ENCODE measurements at places on chromosomes 3 and 15.
A peak's percentile ranks its signal among the peaks of the same experiment; 100 is the strongest.

DNA sequence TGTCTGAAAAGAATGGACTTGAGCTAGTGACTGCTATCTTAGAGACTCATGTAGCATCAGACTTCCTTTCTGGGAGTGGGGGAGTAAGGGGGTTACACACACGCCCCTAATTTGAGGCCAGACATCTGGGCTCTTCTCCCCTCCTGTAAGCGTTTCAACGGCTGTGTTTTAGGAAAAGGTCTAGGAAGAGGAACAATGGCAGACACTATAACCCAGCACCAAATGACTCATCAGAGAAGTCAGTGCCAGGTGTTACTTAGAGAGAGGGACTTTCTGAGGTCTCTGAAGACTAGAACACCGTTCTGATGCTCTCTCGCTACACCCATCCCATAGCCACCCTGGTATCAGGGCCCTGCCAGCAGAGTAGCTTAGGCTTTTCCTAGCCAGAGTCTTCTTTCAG, 65.5 kb downstream of the SSUH2 start:
- DNase-seq, result no peak

DNA sequence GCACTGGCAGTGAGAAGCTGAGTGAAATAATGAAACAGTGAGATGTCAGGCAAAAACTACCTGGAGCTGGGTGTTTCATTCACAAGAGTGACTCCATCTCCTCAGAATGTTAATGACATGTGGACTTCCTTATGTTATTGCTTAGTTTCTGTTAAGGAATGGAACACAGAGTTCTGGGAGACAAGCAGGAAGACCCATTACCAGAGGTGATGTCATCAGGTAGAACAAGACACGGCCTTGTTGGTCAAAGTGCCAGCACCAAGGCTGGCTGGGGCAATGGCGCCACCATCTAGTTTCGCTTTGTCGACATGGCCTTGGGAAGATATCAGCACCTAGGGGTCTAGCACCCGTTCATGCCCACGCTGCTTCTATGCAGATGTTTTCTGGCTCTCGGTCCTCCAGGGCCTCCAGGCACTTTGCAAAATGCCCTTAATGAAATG, 252.2 kb downstream of the FAM43A start:
- DNase-seq, result no peak

DNA sequence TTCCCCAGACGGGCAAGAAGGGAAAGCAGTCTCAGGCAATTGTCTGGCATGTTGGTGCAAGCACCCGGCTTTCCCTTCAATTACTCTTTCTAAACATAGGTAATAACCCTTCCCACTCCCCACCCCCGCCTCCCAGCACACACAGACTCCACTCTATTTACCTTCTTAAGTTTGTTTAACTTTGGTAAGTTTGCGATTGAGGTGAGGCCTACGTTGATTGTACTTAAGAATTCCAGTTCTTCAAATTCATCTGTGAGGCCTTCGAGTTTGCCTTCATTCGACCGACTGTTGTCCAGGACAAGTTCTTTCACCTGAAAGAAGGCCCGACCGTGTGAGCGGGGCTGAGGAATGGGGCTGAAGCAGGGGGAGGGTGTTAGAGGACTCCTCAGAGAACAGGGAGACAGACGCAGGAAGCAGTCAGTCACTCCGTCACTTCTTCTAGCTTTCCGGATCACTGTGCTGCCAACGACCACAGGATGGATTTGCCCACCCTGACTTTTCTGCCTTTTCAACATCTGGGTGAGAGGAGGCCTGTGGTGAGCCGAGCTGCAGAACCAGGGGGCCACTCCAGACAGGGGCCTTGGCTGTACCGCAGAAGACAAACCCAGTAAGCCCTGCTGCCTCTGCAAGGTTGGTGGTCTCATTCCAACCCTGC, 33.0 kb downstream of the ANP32A start:
- DNase-seq, result no peak

DNA sequence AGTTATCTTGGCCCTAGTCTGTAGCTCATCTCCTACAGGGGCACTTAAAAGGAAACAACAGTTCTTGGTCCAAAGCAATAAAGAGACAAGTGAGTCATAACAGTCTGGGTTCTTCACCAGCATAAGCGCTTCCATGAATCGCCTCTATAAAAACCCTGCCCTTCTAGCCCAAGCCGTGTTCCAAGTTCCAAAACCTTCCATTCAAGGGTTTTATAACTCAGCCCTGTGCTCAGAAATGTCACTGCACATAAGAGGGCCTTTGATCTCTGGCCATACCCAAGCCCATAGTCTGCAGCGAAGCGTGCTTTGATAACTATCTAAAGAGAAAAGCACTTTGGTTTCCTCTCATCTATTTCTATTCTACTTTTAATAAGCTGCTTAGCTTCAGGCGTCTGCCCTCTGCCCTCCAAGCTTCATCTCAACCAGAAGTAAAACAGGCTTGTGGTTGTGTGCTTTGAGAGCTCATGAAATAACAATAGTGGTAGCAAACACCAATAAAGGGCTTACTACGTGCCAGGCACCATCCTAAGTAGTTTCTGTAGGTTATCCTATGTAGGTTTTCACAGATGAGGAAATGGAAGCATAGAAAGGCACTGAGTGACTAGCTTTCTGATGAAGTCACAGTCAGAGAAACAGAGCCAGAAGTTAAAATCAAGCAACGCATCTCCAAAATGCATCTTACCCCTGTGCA, 64.0 kb upstream of the AKAP13 start:
- no peak for DNase-seq

GRCh38 chr3:172102123-172102882, 62.9 kb downstream of the FNDC3B start:
- peak; percentile 12 for DNase-seq

GRCh38 chr3:179811321-179812095, 158.7 kb downstream of the USP13 start:
- DNase-seq, result no peak

DNA sequence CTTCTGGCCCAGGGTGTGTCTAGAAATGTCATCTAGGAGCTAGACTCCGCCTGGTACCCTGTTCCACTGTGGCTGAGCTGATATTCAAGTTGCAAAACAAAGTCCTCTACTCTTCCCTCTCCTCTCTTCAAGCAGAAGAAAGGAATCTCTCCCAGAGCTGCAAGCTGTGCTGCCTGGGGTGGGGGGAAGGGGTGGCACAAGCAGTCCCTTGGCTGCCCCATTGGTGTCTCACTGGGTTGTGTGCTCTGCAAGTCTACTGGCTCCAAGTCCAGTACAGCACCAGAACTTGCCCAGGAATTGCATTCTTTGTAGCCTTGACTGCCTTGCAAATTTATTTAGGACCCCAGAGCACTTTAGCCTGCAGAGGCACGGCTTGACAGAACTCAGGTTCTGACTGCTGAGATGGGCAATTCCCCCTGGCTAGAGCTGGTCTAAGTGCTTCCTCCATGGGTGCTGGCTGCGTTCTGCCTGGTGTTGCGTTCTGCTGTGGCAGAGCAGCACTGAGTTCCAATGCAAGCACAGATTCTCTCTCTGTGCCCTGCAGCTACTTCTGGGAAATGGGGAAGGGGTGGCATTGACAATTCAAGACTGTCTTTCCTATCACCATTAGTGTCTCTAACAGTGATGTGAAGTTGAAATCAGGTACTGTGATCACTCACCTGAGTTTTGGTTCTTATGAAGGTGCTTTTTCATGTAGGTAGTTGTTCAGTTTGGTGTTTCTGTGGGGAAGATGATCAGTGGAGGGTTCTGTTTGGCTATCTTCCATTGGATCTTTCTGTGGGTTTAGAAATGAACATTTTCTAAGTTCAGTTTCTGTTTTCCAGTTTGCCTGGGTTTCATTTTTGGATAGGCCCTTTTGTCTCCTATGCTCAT, 39.5 kb downstream of the OXSR1 start:
- DNase-seq, result no peak

DNA sequence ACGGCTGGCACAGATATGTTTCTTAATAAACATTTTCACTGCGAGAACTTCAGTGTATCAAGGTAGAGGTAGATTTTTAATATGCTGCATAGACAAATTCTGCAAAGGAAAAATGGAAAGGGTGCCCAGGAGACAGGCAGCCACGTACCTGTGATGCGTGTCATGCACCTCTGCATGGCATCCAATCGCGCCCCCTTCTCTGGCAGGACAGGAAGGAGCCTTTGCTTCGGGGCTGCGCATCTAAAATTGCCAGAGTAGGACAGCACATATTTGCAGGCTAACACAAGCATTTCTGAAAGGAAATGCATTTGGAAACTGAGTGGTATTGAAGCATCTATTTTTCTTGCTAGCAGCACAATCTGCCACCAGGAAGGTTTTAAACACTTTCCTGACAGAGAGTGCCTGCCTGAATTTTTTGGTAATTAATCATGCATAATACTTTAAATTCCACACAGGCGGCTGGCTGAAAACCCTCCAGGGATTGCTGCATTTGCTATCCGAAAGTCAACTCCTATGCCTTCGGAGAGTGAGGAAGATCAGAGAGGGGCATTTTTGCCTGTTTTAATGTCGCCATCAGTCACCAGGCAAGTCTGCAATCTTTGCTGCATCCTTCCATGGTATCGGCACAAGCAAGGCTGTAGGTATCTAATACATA, 165.1 kb upstream of the ATP10A start:
- DNase-seq, result no peak

DNA sequence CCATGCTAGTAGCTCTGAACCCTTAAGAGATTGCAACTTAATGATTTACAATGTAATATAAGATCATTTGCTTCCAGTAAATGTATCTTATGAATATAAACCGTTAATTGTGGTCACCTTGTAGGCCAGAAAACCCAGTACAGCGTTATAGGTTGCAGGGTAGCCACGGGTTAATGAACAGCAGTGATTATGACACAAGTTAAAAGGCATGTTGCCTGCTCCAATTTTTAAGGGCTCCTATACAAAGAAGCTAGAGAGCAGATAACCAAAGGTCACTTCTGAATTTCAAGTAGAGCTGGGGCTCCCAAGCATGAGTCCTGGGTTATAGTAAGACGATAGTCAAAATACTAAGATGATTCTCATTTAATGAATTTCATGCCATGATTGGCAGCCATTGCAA, 13.5 kb downstream of the GUCA1C start:
- DNase-seq, result no peak

DNA sequence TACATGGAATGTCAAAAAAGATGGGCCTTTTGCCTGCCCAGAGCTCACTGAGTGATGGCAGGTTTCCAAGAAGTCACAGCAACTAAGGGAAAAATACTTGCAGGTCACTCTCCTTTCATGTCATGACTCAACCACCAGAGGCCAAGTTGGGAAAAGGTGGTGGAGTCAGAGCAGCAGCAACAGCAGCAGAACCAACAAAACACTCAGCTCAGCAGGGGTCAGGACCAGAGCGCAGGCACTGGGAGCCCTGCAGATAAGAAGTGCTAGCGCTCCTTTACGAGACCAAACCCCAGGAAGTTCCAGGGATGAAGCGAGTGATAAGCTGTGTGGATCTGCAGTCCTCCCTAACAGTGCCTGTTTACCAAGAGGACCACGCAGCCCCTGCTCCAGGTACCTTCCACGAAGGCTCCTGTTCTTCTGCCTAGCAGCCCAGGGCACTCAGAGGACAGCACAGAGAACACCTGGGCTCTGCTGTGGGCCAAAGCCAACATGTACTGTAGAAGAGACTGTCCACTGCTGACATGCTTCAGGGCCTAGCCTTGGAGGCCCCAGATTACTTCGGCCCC, 26.0 kb downstream of the POC1A start:
- no peak for DNase-seq

DNA sequence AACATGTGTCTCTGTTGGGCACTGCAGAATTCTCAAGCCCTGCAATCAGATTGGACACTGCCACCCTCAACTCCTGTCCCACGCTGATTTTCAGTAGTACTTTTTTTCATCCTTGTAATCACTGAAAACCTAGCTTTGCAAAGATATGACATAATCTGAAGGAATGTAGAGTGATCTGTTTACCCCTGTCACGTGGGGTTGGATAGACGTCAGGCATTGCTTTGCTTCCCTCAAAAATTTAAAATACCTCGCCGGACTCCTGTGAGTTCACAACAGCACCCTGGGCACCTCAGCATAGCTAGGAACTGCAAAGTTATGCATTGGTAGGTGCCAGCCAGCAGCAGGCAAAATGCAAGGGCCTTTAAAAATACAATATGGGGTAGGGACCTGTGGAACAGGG, 71.1 kb upstream of the OXTR start:
- DNase-seq, result no peak

- DNase-seq, result no peak
Measured at GRCh38 chr3:101890716-101891115, 41.4 kb downstream of the NFKBIZ start.

GRCh38 chr3:142609136-142609535, 12.9 kb downstream of the PLS1 start:
- DNase-seq, result no peak

DNA sequence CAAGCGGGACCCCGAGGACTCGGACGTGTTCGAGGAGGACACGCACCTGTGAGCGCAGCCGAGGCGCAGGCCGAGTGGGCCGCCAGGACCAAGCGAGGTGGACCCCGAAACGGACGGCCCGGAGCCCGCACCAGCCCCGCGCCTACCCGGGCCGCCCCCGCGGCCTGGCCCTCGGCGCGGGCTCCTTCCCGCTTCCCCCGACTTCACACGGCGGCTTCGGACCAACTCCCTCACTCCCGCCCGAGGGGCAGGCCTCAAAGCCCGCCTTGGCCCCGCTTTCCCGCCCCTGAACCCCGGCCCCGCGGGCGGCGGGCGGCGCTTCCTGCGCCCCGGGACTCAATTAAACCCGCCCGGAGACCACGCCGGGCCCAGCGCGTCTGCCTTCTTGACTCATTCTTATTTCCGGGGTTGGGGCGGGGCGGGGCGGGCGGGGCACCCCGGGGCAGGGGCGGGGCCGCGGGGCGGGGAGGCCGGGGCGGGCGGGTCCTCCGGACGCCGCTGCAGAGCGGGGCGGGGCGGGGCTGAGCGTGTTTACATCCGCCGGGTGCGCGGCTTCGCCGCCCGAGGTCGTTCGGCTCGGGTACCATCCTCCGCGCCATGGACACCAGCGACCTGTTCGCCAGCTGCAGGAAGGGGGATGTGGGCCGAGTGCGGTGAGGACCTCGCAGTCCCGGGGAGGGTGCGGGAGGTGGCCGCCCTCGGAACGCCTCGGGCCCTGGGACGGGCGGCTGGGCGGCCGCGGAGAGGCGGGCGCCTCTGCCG, at the start of gene ABTB1:
Gene ABTB1 (plus strand): TSS at position 524 of the 762 bp plus-strand sequence. CDS start 74 bp downstream, at position 598.
- peak; percentile 73 for DNase-seq

GRCh38 chr3:170751083-170751898, 118.7 kb downstream of the RPL22L1 start:
- no peak for DNase-seq

GRCh38 chr3:78588906-78589621, 1178.7 kb downstream of the ROBO1 start:
- DNase-seq, result no peak

DNA sequence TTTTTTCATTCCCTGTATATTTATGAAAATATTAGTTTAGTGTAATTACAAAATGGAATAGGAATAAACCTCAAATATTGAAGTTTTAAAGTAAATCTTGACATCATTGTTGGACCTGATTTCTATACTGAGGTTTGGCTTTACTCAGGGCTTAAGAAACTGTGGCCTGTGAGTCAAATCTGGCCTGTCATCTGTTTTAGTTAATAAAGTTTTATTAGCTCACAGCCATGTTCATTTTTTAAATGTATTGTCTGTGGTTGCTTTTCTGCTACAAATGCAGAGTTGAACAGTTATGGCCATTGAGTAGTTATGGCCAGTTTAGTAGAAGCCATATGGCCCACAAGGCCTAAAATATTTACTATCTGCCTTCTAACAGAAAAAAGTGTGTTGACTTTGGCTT, 80.7 kb downstream of the DIPK2A start:
- no peak for DNase-seq

- DNase-seq, result no peak
Measured at GRCh38 chr3:47646362-47646761, 67.7 kb upstream of the CSPG5 start.

GRCh38 chr3:183554377-183554776, 1.1 kb downstream of the KLHL6 start:
- DNase-seq, result no peak
